ENCODE measurements at places on chromosomes 1 and 21.

GRCh38 chr1:200296091-200296661, 113.7 kb downstream of the ZNF281 start:
- no peak for DNase-seq

GRCh38 chr1:61472876-61473275, 252.1 kb downstream of the TM2D1 start:
- no peak for DNase-seq

DNA sequence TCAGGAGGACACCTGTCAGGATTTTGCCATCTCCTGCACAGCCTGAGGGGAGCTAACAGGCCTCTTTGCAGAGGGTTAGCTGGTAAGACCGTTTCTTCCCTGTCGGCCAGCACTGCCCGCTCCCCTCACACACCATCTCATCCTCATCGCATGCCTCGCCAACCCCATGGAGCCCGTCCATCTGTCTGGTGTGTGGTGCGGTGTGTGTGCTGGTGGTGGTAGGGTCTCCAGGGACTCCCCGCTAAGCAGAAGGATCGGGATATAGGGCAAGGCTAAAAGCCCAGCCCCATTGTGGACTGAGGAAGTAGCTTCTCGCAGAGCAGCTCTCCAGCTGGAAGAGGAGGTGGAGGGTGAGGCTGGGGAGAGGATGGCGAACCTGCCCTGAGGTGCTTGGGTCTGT, 6.8 kb upstream of the SFN start:
- no peak for DNase-seq

GRCh38 chr1:214464445-214465287, 86.7 kb downstream of the PTPN14 start:
- no peak for DNase-seq

DNA sequence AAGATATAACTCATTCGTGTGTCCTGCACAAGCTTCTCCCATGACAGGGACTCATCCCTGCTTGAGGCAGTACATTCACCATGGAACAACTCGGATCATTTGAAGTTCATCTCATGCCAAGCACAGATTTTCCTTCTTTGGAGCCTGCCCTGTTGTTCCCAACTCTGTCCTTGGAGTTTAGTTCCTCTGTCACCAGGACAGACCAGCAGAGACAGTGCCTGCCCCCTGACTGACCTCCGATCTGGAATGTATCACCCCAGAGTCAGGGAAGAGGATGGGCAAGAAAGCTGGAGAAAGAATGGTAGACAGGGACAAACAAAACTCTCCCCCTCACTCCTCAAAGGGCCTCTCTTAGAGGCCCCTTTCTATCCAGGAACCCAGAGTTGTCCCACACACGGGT, 5.0 kb downstream of the SHISAL2A start:
- DNase-seq: no peak

GRCh38 chr1:229640455-229640854, 14.4 kb downstream of the URB2 start:
- no peak for DNase-seq

- peak; percentile 21 for DNase-seq
These were observed 618 bp downstream of the JAM2 start for GRCh38 chr21:25639551-25640201.

- no peak for DNase-seq
These were observed 6.6 kb upstream of the MGST3 start for GRCh38 chr1:165624441-165624840.

GRCh38 chr1:26177182-26177684, at the start of gene CNKSR1:
Gene CNKSR1 (plus strand): TSS chr1:26177491. CDS start chr1:26177548, 57 bp downstream.
- DNase-seq: no peak

GRCh38 chr1:100178091-100178490, at the start of gene LRRC39:
Gene LRRC39 (minus strand): TSS chr1:100178256. CDS start chr1:100168516, 9,740 bp downstream.
- no peak for DNase-seq

GRCh38 chr21:14737922-14738321, 191.8 kb upstream of the SAMSN1 start:
- DNase-seq: peak; percentile 43

- no peak for DNase-seq
These were observed 118.5 kb downstream of the MRPS6 start for GRCh38 chr21:34191876-34192275.

DNA sequence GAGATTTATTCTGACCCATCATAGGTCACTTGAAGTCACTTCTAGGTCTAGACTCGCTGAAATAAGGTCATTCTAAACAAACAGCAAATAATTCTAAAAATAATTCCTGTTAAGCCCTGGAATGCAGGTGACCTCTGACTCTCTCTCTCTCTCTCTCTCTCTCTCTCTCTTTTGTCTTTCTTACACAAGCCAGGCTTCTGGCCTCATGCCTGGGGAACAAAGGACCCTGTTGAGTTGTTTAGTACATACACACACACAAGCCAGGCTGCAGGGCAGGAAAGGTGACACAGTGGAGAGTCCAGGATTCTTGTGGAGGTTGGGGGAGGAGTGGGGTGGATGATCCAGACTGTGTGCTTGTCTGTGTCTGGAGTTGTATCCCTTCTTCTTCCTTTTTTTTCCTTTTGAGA, 4.0 kb upstream of the MEX3A start:
- DNase-seq: no peak

GRCh38 chr1:3803905-3804626, 7.8 kb upstream of the LRRC47 start:
- no peak for DNase-seq

DNA sequence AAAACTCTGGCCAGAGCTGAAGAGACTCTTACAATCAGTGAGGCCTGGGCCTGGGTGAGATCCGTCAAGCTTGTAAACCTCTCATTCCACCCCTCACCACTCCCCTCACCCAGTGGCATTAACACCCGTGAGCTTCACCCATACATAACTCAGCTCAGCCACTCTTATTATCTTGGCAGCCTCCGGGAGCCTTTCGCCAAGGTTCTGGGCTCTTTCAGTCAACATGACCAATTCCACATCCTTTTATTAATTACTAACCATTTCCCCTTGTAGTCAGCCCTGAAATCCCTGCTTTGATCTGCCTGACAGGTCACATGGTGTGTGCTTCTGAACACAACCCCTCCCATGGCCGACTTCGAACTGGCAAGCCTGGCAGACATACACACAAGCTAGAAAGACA, 134.8 kb downstream of the SETD4 start:
- DNase-seq: no peak

DNA sequence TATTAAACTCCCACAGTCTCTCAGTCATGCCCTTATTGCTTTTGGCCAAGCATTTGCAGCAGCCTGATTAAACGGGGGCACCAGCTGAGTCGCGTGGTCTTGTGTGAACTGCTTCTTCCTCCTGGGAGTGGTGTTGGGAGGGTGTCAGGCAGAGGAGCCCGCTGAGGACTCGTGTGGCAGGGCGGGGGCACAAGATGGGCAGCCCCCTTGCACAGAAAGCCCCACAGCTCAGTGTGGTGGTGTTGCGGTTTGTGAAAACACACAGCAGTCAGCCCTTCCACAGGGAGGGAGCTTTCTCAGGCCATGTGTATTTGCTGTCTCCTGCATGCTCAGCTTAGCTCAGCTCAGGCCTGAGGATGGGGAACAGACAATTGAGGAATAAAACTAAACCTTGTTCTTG, 22.4 kb downstream of the PEX14 start:
- no peak for DNase-seq

GRCh38 chr1:109762821-109763645, 690 bp downstream of the EPS8L3 start:
- no peak for DNase-seq

GRCh38 chr1:59978511-59978910, 51.9 kb upstream of the CYP2J2 start:
- no peak for DNase-seq

- DNase-seq: no peak
These were observed 73.3 kb upstream of the SLC44A3 start for GRCh38 chr1:94746635-94747525.

DNA sequence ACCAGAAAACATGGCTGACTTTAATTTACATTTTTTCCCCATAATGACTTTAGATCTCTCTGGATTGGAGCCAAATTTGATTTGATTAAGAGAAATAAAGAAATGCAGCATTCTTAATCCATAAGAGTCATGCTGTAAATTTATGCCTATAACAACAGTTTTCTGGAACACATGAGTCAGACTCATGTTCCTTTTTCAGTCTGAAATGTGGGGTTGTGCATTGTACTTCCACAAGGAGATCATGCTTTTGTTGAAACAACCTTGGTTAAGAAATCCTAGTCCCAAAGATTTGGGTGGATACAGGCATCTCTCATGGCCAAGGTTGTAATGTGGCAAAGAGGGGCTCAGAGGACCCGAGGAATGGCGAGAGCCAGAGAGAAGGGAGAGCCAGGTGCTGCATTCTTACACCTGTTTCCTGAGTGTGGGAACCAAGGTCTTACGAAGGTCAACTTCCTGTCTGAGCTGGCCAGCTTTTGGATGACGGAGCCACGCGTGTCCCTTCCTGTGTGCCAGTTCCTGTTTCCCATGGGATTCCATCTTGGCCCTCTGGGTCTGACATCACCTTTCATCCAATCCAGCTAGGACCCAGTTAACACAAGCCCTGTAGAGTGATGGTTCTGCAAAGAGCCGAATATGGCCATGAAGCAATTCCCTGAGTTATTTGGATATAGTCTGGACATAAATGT, 23.1 kb downstream of the CLDN14 start:
- no peak for DNase-seq

DNA sequence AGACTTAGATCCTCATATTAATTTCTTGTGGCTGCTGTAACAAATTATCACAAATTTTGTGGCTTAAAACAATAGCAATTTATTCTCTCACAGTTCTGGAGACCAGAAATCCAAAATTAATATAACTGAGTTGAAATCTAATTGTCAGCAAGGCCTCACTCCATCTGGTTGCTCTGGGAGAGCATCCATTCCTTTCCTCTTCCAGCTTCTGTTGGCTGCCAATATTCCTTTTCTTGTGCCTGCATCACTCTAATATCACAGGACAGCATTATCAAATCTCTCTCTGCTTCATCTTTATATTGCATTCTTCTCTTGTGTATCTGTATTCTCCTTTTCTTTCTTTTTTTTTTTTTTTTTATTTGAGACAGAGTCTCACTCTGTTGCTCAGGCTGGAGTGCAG, 9.3 kb downstream of the SLC35A3 start:
- DNase-seq: no peak

- DNase-seq: no peak
These were observed 49.8 kb downstream of the SMYD2 start for GRCh38 chr1:214330715-214331114.

DNA sequence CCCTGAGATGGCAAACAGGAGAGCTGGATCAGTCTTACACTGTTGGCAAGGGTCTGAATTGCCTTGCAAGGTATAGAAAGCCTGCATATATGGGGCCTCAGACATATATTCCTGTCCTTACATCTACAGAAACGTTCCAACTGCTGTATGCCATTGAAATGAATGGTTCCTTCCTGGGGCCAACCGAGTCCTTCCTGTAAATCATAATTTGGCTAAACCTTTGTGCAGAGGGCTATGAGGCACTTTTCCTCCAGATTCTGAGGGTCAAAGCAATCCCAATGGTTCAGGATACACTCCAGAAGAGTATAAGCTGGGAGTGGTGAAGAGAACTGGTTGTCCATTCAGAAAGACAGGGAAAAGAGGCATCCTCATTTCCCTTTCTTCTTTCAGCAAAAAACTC, 190.5 kb downstream of the PTPRC start:
- no peak for DNase-seq

GRCh38 chr1:66283622-66284041, 250.3 kb upstream of the SGIP1 start:
- DNase-seq: no peak

GRCh38 chr1:207308451-207309190, 12.9 kb upstream of the CD55 start:
- no peak for DNase-seq

DNA sequence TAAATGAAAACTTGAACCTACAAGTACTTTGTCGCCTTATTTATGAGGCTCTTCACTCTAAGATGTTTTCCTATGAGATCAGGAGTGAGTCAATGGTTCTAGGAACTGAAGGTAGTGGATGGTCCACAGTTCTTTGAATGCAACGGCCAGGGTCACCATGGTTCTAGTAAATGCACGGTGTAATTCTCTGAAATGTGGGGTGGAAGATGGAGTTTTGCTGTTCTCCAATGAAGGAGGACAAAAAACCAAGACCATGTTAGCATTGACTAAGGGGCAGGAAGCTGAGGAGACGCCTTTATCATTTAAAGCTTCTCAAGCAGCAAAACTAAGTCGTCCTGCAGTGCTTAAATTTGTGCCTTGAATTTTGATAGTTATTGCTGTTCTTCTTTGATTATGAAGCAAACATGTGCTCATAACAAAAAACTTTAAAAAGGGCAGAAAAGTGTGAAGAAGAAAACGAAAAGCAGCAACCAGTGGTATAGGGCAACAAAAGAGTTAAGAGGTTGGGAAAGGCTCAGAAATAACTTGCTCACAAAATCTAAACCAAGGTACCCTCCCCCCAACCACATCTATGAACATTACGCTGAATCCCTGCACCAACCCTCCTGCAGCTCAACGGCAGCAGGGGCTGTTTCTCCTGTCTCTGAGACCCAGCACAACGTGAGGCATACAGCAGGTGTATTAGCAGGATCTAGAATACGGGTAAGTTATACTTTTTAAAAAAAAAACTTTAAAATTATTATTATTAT, 85.0 kb downstream of the MRPL37 start:
- no peak for DNase-seq

- no peak for DNase-seq
These were observed 16.3 kb upstream of the PIGC start for GRCh38 chr1:172460177-172460576.

Measured in effector CD4-positive, alpha-beta T cell (primary cell).